ENCODE measurements at places on chromosomes 1 and 21. TPM values are rescaled to one million over a fixed set of nuclear protein-coding genes. Genes with fewer than 3 reads are reported as not detected.

- peak; percentile 57 for DNase-seq
These were observed 8.5 kb downstream of the FBXO2 start for GRCh38 chr1:11645670-11646265.

Gene CDKN2C
- total RNA-seq = 7.8 TPM

Gene AADACL4
- total RNA-seq = not detected

GRCh38 chr21:27406300-27407009 lies 439.6 kb upstream of the ADAMTS5 start:
- DNase-seq = no peak

Gene ZNF684
- total RNA-seq = 6.1 TPM

Gene FCRL6
- not detected for total RNA-seq

- DNase-seq = no peak
These were observed 10.1 kb upstream of the SESN2 start for GRCh38 chr1:28249013-28249865.

Gene CDCA8
- total RNA-seq = 0.31 TPM

Gene CHIA
- not detected for total RNA-seq

DNA sequence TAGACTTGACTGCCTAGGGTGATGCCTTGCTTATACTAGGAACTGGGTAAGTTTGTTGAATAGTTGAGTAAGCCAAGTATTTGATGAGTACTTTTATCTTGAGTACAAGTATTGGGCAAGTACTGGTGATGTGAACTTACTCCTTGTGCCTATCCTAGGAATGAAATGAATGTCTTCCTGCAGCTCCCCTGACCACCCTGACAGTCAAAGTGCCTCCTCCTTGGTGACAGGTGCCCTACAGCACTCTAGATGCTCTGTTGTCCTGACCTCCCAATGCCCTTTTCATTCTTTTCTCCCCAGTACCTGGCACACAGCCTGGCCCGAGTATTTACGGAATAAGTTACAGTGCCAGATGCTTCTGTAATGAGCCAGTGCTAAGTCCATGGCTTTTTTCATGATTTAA lies 25.5 kb downstream of the PCSK9 start:
- DNase-seq = no peak

DNA sequence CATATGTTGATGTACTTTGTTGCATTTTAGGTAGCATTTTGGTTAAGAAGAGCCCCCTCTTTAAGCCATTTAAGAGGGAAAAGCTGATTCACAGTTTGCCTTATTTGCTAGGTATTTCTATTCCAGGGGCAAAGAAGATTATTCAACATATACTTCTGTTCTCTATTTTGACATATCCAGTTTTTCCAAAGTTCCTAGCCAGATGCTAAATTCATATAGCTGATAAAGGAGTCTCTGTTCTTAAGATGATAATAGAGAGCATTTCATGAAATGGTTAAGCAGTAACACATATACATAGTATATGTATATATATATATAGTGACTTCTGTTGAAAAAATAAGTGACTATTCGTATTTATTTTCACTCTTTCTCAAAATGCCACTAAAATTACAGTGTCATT lies 15.5 kb upstream of the CD55 start:
- DNase-seq = no peak

- DNase-seq = no peak
These were observed 7.4 kb downstream of the DCST2 start for GRCh38 chr1:155026154-155026553.

- DNase-seq = peak; percentile 69
These were observed at the start of gene SLC45A1 for GRCh38 chr1:8317647-8318381. TSS of gene SLC45A1 (plus strand) at chr1:8318114. CDS start at chr1:8324330, 6,216 bp downstream.

Gene MAB21L3
- total RNA-seq = 0.31 TPM

- no peak for DNase-seq
These were observed 3.2 kb downstream of the PGLYRP4 start for GRCh38 chr1:153345187-153346076.

DNA sequence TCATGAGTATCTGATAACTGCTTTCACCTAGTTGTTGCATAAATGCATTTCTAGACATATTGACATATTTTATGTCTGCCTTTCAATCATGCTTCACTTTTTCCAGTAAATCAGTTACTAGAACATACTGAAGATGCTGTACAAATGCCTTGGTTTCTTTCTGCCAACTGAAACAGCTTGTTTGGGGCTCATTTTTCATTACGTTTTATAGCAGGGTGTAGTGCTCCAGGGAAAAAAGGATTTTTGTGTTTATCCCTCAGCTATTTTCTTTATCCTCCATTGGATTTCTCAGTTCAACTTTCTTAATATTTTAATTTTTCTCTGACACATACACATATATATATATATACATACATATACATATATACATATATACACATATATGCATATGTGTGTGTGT lies 51.7 kb downstream of the IL23R start:
- no peak for DNase-seq

DNA sequence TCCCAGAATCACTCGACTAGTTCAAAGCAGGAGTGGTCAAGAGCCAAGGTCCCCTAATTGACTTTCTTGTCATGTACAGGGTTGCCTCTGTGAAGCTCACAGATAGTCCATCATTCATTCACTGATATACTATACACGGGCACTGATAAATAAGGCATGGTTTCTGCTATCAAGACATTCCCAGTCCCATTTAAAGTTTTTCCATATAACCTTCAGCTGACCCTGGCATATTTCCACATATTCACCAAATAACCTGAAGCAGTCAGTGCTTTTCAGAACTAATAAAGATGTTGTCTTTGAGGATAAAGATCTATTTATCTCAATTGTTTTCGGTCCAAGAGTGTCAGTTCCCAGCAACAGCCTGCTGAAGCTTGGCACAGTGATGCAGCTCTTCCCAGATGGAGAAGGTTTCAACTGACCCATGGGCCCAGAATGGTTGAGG lies 173.4 kb downstream of the ZZZ3 start:
- no peak for DNase-seq

Gene FAM72B
- total RNA-seq = 1.7 TPM

Gene STUM
- total RNA-seq = 24.3 TPM

GRCh38 chr1:172005856-172006255 lies 164.6 kb downstream of the DNM3 start:
- DNase-seq = no peak

DNA sequence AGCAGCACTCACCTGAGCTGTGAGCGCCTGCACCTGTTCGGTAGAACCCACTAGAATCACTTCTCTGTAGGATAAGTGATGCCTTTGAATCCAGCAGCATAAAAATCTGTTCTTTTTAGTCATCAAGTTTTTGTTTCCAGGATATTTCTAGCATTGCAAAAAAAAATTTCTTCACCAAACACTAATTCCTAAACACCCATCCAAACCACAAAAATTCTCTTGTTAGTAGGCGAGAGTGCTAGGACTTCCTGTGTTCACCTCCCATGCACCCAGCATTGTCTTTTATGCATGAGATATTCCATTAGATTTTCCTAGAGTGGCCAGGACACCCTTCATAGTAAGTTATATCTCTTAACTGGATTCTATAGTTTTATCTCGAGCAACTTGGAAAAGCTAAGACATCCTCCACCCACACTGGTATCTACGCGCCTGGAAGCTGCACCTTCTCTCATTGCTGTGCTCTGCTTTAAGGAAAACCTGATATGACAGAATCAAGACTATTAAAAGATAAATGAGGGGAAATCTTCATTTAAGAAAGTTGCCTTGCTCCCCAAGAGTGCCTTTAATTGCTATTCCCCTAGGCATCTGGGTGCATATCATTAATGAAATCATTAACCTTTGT lies 12.3 kb downstream of the SERTAD4 start:
- no peak for DNase-seq

Gene MTMR11
- 1.7 TPM for total RNA-seq

Gene C1QA
- total RNA-seq = 10.9 TPM

- DNase-seq = no peak
These were observed 9.5 kb downstream of the MR1 start for GRCh38 chr1:181043025-181043888.

GRCh38 chr21:29730281-29730680 lies 209.5 kb downstream of the GRIK1 start:
- no peak for DNase-seq

Gene MRAP
- not detected for total RNA-seq

Gene ZMYND12
- not detected for total RNA-seq

- no peak for DNase-seq
These were observed 116.6 kb downstream of the NTMT2 start for GRCh38 chr1:170262276-170262939.

- no peak for DNase-seq
These were observed 438.9 kb upstream of the ZP4 start for GRCh38 chr1:238329671-238330070.

GRCh38 chr1:61873581-61873980 lies 131.3 kb downstream of the PATJ start:
- DNase-seq = no peak

DNA sequence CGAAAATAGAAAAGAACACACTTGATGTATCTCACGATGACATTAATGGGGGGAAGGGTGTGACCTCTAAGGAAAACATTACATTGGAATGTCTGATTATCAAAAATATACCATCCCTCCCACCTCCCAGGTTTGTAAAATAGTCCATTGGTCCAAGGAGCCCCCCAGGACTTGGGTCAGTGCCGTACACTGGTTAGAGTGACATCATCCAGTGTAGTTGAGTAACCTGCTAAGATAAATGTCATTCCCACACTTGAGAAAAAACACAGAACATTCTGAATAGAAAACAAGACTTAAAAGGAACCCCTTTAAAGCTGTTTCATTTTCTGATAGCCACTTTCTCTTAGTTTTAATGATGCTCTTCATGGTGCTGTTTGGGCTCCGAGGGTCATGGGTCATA lies 15.2 kb downstream of the DDX20 start:
- DNase-seq = no peak

DNA sequence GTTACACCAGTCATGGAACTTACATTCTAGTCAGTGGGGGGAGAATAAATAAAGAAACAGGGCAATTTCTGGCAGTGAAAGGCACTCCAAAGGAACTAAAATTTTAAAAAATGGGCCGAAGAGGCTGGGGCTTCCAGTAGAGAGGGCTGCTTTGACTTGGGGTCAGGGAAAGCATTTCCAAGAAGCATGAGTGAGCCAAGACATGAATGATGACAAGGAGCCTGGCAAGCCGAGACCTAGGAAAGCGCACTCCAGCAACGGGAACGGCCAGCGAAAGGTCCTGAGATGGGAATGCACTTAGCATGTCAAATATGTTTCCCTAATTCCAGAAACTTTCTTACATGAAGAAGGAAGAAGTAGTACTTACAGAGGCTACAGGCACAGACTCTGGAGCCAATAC lies 95.4 kb upstream of the NGF start:
- no peak for DNase-seq

Gene KCNH1
- 5.1 TPM for total RNA-seq

- DNase-seq = no peak
These were observed 16.0 kb upstream of the AGO1 start for GRCh38 chr1:35866991-35867390.

DNA sequence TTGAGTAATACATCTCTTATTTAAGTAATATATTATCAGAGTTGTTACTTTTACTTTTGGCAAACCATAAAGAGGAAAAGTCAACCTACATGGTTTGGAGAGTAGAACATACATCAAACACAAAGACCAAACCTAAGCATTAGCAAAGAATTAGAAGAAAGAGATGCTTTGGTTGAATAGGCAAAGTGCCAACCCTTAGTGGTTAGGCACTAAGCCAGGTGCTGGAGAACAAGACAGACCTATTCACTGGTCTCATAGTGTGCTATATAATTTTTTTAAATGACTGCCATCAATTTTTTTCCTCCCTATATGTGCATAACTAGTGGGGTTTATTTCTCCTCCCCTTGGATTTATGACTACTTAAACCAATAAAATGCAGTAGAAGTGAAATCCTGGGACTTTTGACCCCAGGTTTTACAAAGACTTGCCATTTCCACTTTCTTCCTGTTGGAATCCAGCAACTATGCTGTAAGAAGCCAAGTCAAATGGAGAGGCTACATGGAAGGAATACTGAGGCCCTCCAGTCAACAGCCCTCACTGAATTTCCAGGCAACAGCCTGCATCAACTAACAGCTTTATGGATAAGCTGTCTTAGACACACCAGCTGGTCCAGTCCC lies 69.8 kb upstream of the HAO2 start:
- DNase-seq = no peak

DNA sequence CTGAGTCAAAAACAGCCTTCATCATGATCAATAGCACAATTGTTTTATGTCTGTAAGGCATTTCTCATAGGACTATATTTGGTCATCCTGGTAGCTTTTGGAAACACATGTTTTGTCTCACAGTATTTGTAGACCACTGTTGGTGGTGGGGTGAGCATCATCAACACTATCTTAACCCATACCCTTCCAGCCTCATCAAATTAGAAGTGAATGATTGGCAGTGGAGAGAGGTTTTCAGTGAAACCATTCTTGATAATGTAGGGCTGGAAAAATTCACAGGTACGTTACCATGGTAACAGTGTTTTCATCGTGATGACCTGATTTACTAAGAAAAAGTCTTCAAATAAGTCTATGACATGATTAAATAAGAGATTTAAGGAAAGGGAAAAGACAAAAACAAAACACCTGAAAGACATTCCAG lies 45.3 kb upstream of the C1orf105 start:
- DNase-seq = no peak

- no peak for DNase-seq
These were observed 12.5 kb downstream of the TRMT1L start for GRCh38 chr1:185144233-185144632.

- DNase-seq = no peak
These were observed 175.5 kb downstream of the RGS7 start for GRCh38 chr1:241181471-241181870.

DNA sequence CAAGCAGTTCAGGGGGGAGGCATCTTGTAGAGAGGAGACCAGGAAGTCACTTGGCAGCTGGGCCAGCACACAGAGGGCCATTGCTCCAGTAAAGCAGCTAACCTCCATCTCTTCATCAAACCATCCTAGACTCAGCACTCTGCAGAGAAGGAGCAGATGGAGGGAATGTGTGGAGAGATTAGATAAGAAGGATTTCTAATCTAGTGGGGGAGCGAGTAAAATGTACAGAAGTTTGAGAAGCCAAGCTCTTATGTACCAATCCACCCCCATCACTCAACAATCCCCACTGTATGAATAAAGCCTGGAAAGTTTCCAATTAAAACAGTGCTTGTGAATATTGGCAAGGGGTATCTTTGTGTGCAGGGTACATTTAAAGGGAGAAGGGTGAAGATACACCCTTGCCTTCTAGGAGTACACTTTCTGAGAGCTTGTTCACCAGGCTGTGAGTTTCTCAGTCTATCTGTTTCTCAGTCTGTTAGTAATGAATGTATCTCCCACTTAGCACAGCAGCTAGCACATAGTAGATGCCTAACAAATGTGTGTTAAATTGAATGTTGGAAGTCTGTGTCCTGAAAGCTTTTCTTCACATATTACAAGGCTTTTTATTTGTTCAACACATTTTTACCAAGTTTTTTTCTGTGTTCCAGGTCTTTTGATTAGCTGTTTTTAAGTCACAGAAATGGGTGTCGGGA lies 142.7 kb upstream of the UBE2U start:
- no peak for DNase-seq

DNA sequence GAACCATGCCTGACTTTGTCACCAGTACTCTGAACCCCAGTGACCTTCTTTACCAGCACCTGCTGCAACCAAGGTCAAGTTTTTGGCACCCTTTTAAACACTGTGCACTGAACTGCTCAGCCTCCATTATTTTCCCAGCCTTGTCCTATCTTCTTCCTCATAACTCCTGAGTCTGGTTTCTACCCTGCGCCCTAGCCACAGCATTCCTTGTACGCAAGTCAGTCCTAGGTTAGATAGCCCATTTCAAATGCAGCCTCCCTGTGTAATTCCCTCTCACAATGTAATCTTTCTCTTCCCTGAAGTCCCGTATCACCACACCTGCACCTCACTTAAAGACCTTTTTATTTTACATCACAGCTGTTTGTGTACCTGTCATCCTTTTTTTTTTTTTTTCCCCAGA lies 37.2 kb downstream of the DNTTIP2 start:
- DNase-seq = no peak

Measured in occipital lobe (tissue), 3 donors.